ENCODE measurements at places on chromosomes 5 and 9.

GRCh38 chr5:109029847-109030246 is 282.1 kb downstream of the FER start:
- DNase-seq, result no peak

DNA sequence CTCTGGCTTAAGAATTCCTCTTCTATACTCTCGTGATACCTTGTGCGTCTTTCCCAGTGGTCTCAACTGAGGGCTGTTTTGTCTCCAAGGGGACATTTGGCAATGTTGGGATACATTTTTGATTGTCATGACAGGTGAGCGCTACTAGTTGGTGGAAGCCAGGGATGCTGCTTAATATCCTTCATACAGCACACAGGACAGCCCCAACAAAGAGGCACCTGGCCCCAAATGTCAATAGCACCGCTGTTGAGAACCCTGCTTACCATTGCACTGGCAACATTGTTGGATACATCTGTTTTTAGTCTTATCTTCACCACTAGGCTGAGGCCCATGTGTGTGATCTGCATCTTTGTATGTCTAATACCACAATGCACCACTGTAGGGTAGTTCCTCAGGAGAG is 114.1 kb downstream of the C9orf152 start:
- no peak for DNase-seq

DNA sequence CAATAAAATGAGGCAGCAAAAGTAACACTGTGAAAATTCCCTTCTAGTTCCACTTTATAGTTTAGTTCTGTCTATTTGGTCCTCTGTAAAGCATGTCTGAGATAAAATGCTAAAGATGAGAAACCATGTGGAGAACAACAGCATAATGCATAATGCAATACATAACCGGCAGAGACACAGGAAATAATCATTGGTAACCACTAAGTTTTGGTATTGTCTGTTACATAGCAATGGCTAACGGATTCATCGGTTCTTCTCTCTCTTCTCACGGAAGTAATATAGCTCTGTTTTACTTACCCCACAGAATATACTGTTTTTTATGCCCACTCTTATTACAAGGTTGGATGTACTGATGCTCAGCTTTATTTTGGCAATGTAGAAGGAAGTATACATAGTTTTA is 158.9 kb downstream of the FAM174A start:
- no peak for DNase-seq

- no peak for DNase-seq
Observed at GRCh38 chr9:92963831-92964606, 16.7 kb downstream of the FGD3 start.

DNA sequence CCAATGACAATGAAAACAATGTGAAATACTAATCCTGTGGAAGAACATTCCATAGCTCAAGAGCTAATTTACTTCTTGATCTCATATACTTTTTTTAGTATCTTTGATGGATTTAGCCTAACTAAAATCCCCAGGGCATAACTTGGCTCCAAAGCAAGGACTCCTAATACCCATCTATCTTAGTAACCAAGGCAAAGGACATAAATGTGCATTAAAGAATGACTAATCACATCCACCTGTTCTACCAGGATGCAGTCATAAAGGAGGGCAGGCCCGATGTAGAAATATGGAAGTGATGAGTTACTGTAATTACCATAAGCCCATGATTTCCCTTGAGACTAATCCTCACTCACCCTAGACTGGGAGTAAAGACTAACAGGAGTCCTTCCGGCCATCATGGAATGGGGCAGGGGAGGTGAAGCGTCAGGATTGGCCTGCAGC is 56.9 kb downstream of the KIF24 start:
- DNase-seq, result no peak

- no peak for DNase-seq
Observed at GRCh38 chr5:151148583-151148982, 9.0 kb downstream of the ANXA6 start.

DNA sequence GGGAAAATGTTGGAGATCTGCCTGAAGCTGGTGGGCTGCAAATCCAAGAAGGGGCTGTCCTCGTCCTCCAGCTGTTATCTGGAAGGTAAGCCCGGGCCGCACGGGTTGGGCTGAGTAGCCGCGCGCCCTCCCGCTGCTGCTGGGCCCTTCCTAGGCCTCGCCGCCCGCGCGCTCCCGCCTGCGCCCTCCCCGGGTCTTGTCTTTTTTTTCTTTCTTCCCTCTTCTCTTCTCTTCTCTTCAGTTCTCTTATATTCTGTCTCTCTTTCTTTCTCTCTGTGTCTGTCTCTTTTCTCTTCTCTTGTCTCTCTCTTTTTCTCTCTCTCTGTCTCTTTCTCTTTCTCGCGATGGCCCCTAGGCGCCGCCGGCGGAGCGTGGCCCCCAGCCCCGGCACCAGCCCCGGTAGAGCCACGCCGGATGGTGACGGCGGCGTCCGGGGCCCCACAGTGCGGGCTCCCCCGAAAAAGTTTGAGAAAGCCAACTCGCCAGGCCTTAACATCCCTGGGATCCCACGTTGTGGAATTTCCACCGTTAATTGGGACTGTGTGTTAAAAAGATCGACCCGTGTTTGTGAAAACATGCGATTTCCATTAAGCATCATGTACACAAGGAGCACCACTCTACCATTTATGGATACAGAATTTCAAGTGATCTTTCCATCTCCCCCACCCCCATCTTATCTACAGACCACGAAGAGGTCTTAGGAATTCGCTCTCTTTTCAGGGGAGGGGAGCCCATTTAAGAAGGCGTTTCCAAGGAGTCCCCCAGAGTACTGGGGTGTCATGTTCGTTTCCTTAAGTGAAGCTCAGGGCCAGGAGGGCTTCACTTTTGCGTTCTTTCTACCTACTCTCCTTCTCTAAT is 616 bp downstream of the ABL1 start:
- DNase-seq, result no peak

DNA sequence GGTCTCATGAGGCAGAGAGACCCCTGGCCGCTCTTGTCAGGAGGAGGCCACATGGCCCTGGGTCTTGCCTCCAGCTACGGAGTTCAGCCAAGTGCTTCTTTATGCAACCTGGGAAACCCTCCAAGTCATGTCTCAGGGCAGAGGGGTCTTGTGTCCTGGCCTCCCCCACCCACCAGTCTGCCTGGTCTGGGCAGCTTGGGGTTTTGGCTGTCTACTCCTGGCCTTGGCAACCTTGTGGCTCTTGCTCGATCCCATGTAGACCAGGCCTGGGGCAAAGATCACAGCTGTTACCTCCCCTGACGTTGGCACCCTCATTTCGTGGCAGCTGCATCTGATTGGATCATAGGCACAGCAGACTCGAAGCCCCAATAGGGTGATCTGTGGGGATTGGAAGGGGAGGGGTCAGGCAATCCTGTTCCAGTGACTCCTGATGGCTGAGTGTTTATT is 28.4 kb downstream of the JADE2 start:
- DNase-seq, result no peak

GRCh38 chr9:72933730-72934665 is 18.9 kb downstream of the ALDH1A1 start:
- DNase-seq, result no peak

DNA sequence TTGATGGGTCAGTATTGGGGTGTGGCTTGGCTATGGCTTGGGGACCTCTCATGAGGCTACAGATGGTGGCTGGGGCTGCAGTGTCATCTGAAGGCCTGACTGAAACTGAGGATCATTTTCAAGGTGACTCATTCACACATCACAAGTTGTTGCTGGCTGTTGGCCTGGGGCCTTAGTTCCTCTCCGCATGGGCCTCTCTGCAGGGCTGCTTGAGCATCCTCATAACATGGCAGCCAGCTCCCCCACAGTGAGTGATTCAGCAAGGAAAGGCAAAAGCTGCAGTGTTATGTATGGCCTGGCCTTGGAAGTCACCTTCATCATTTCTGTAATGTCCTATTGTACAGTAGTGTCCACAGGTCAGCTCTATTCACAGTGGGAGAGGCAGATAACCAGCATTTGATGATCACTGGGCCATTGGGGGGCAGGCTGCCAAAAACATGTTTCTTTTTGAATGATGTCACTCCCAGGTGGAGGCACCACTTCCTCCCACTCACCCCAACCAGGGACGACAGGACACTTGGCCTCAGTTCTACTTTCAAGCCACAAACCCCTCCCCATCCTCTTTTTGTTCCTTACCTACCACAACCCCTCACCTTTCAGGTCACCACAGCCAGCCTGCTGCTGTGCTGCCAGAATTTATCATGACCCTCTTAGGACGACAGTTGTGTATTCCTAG is 14.4 kb downstream of the FGD3 start:
- no peak for DNase-seq

GRCh38 chr5:126182971-126183695 is 240.1 kb upstream of the GRAMD2B start:
- DNase-seq, result no peak

GRCh38 chr9:97961361-97961760 is 21.8 kb upstream of the ANP32B start:
- no peak for DNase-seq

DNA sequence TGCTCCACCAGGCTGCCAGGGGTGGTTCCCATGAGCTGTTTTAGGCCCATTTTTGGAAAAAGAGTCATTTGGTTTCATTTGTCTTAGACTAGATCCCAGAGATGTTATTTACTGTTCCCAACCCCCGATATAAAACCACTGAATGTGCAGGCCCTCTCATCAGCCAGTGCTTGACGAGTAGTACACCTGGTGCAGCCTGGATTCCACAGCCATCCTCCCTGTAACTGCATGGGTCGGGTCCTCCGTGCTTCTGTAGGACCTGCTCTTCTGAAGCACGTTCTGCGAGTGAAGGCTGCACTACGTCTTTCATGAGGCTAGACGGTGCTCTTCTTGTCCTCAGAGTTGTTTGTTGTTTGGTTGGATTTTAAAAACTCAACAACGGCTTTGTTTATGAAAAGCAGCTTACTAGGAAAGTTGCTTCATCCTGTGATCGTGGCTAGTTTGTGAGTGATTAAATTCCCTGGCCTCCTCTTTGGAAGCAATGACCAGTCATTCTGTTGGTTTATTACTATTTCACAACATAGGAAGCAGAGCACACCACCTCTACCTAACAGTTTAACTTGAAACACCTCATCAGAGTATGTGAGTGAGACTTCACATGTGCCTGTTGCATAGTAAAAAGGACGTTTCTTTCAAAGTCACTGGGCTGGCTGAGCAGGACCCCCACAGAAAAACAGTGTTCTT is 135.2 kb downstream of the AOPEP start:
- peak; percentile 85 for DNase-seq

DNA sequence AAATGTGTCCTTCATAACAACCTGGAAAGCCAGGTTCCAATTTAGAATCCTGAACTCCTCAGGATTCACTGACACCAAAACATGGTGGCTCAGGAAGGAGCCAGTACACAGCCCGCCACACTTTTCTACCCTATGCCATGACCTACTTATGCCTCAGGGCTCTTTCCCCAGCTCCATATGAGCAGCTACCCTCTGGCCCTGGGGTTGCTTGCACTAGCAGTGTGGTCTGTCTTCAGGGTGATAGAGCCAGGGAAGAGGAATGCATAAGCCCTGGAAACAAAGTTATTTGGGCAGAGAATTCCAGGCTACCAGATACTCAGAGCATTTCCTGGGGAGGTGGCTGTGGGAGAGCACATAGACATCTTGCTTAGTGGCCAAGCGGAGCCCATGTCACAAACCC is 15.0 kb upstream of the ECM2 start:
- no peak for DNase-seq

DNA sequence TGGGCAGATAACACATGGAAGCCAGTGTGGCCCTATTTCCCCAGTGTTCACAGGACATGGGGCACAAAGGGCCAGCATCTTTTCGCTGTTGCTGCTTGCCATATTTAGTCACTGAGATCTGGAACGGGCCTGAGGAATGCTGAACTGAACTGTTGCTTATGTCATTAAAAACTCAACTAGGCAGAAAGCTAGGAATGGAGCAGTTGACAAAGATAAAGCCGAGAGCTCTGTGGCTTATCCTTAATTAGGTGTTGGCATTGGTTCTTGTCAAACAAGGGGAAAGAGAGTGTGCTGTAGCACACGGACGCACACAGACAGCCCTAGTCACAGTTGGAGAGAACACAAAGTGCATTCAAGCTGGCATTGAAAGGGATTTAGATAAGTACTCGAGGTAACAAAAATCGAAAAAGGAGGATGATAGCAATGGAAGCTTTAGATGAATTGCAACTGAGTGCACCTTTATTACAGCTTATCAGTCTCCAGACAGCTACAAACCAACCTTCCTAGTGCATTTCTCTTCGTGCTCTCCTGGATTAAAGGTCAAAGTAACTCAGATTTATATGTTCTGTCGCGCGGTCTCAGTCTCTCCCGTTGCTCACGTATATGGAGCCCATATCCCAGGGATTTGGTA is 450.2 kb upstream of the ZNF608 start:
- DNase-seq, result no peak

DNA sequence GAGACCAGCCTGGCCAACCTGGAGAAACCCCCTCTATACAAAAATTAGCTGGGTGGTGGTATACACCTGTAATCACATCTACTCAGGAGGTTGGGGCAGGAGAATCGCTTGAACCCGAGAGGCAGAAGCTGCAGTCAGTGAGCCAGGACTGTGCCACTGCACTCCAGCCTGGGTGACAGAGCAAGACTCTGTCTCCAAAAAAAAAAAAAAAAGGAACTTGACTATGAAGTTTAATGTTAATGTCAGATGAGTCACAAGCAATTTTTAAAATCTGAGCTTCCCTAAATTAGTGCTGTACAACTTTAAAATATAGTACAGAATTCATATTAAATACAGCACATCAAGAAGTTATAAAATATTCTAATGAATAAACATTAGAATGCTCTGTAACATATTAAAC is 1.5 kb downstream of the MEIKIN start:
- no peak for DNase-seq

- DNase-seq, result no peak
Observed at GRCh38 chr5:150181027-150181426, 8.8 kb upstream of the SLC6A7 start.

GRCh38 chr5:123000731-123001130 is 35.8 kb downstream of the PPIC start:
- no peak for DNase-seq

- DNase-seq, result no peak
Observed at GRCh38 chr5:86625148-86625547, 7.4 kb downstream of the COX7C start.

DNA sequence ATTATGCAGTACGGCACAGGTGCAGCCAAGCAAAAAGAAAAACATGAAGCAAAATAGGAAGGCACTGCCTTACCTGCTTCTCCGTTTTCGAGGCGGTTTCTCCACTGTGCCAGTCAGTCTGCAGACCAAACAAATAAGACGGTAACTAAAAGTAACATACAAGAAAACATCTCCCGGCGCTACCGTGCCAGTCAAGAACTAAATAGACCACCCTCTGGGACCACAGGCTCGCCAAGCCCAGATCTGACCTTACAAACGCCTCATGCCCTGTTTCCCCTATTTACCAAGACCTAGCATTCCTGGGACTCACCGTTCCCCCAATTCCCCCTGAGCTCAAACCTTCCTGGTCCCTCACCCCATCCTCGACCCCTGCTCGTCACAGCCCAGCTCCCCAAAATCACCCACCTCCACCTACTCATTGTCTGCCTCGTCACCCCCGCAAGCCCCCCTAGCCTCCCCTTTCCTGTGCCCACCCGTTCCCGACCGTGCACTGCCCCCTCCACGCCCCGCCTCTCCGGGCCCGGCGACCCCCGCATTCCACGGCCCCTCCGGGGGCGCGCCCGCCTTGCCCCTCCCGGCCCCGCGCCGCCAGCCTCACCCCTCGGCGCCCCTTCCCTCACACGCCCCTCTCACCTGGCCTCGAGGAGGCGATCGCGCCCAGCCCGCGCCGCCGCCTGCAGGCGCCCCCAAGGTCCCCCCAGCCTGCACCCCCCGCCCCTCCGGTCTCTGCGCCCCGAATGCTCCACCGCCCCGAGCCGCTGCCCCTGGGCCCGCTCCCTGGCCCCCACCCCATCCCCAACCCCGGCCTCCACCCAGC is 560 bp downstream of the SCAI start:
- DNase-seq, result no peak

GRCh38 chr9:68595868-68596267 is 55.2 kb upstream of the TMEM252 start:
- DNase-seq, result no peak
